ENCODE measurements at places on chromosomes 3 and 15.
A peak's percentile ranks its signal among the peaks of the same experiment; 100 is the strongest.

GRCh38 chr3:12983319-12983718, 89.9 kb downstream of the IQSEC1 start:
- no peak for DNase-seq

DNA sequence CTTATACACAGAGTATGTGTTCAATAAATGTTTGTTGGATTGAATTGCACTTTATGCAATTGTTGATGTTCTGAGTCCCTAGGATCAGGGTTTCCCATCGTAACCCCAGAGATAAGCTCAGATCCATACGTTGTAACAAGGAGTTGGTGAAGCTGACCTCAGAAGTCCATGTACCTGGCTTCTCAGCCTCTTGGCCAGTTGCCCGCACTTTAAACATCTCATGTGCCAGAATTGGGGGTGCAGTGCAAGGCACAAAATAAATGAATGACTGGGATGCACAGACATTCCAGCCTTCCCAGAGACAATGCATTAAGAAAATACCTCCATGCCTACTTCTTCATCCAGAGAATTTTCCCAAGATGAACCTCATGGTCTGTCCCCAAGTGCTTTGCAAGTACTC, 142.9 kb upstream of the IL12A start:
- DNase-seq, result no peak

- peak; percentile 90 for DNase-seq
Observed at GRCh38 chr3:189324538-189325138, 152.9 kb downstream of the TPRG1 start.

DNA sequence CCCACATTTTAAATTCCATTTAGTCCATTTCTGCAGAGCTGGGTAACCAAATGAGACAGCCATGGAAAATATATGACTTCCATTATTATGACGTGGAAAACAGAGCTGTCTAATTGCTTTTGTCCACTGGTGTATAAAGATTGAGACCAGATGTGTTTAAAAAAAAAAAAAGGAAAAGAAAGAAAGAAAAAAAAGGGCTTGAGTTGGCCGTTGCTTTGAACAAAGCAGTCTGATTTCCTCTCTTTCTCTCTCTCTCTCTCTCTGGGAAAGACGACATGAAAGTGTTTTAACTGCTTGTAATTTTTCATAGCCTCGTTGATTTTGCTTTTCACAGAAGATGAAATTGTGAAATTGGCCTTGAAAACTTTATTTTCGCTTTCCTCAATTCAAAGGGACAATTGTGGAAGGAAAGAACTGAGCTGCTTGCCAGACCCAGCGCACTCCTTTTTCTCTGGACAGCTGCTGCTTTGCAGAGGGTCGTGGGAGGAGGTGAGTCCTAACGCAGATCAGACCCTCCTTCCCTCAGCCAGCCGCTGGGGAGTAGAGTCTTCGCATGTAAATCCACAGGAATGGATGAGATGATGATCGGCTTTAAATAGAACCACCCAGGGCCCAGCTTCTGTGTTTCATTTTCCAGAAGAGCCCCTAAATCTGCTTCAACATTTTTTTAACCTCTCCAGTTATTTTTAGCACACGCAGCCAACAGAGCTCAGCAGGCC, 42.8 kb upstream of the UBE2E1 start:
- DNase-seq, result no peak

GRCh38 chr15:78087951-78088772, 4.2 kb upstream of the SH2D7 start:
- no peak for DNase-seq

DNA sequence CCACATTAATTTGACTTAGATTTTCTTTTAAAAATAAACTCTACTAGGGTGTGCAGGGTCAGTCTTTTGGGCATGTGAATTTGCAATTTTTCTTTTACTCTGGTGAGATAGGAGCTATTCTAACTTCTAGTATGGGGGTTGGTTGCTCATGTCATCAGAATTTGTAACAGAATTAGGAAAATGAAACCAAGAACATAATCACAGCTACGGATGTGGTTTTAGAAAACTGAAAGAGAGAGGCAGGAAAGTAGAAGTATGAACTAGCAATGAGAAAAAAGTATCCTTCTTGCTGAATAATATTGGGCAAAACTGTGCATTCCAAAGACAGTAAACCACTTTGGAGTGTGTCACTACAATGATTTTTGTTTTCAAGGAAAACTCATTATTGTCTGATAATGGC, 43.3 kb downstream of the ADPGK start:
- no peak for DNase-seq

DNA sequence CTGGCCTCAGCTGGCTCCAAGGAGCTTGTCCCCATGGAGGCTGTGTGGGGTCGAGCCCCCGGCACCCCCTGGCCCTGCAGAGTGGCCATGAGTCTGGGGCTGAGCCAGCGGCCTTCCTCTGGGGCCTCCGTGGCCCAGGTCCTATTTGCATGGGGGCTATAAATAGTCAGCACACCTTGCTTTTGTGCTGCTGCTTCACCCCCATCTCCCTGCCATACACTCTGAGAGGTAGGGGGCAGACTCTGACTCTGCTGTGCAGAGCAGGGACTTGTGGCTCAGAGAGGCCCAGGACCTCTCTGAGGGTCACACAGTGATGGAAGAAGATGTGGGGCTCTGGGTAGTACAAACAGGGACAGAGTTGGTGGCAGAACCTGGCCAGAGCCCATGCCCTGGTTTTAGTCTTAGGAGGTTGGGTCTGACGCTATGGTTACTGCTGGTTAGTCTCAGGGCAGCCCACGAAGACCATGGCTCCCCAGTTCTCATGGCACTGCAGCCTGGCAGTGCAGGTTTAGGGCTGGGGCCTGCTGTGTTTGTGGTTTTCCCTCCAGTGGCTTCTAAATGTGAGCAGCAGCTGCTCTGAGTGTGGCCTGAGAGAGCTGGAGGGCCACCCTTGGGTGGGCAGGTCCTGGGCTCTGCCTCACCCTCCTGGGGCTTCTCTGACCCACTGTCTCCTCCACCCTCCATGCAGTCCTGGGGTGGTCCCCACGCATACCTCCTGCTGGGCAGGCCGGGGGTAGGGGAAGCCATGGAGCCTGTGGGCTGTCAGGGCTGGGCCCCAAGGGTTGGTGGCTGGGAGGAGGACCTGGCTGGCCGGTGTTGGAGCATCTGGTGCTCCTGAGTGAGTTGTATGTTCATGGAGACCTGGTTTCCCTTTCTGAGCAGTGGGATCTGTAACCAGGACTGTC, 13.6 kb downstream of the PRKCD start:
- DNase-seq, result no peak

DNA sequence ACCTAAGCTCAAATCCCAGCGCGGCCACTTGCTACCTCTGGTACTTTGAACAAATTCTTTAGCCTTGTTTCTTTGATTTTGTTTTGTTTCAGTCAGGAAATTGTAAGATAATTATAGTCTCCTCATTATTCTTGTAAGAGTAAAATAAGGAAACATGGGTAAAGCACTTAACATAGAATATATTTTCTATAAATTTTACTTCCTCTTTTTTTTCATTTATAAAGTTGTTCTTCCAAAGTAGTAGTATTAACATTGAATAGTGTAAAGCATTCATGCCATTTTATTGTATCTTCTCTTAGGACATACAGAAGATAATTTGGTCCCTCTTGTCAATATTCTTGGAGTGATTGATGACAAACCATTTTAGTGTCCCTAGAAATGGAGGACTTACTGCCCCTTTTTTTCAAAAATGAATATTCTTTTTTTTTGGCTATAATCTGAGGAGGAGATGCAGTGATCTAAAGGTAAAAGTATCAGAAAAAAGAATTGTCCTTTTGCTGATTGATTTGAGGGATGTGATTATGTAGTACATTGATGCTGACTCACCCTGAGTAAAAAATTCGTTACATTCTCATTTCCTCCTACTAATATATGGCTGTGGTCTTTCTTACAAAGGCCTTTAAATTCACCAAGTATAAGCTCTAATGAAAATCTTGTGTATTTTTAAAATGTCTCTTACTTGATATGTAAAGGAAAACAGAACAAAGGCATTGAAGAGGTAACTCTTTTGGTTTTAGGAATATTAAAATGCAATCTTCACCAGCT, 51.0 kb downstream of the ALCAM start:
- no peak for DNase-seq

GRCh38 chr3:48429317-48429959, 448 bp downstream of the PLXNB1 start:
- peak; percentile 43 for DNase-seq

GRCh38 chr3:53845103-53845880, 927 bp downstream of the CHDH start:
- no peak for DNase-seq

GRCh38 chr15:90637693-90638092, 79.5 kb upstream of the BLM start:
- DNase-seq, result no peak

- DNase-seq, result no peak
Observed at GRCh38 chr3:42067326-42067725, 23.8 kb upstream of the TRAK1 start.

GRCh38 chr15:76982756-76983155, 12.2 kb upstream of the PSTPIP1 start:
- no peak for DNase-seq

DNA sequence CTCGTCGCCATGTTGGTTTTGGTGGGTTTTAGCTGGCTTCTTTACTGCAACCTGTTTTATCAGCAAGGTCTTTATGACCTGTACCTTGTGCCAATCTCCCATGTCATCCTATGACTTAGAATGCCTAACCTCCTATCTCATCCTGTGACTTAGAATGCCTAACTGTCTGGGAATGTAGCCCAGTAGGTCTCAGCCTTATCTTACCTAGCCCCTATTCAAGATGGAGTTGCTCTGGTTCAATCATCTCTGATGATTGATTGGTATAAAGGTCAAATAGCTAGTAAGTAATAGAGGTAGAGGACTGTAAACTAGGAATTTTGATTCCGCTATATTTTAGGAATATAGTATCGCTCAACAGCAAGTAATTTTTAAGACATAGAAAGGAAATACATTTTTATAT, 1.3 kb upstream of the ACKR2 start:
- no peak for DNase-seq

- DNase-seq, result no peak
Observed at GRCh38 chr15:77208241-77208640, 137.3 kb upstream of the TSPAN3 start.

GRCh38 chr15:29631076-29632070, 190.9 kb downstream of the TJP1 start:
- DNase-seq, result no peak

GRCh38 chr3:133138017-133138416, 99.8 kb downstream of the TMEM108 start:
- DNase-seq, result no peak

DNA sequence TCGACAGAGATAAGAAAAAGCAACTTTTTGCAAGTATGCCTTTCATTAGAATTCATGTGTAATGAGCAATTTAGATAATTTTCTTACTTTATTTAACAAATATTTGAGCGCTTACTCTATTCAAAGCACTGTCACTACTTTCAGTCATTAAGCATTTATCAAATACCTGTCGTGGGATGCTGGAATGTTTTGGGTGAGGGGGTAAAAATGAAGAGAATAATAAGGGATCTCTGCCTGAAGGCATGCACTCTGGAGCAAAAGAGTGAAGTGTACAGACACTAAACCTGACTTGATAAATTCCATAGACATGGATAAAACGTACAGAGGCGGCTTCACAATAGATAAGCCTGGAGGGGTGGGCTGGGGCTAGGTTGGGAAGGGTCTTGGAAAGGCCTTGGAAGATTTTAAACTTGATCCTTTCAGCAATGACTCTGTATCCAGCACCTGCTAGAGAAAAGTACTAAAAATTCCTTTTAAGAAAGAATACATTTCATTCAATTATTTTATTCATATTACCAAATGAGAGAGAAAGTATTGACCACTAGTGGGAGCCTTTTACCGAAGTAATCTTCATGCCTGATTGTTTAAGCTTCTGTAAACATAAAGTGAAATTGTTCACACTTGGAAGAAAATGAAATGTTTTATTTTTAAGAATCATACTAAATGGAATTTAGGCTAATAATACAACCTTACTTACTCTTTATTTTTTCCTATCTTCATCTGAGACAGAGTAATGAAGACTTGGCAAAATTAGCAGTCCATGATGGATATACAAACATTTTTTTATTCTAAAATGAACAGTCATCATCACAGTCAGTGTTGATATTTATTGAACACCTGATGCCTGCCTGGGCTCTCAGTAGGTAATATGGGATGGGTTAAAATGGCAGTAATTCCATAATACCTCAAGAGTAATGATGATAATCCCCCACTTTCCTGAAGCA, 113.2 kb downstream of the PPP2R3A start:
- DNase-seq, result no peak

GRCh38 chr3:155412904-155413303, 119.4 kb upstream of the STRIT1 start:
- no peak for DNase-seq

DNA sequence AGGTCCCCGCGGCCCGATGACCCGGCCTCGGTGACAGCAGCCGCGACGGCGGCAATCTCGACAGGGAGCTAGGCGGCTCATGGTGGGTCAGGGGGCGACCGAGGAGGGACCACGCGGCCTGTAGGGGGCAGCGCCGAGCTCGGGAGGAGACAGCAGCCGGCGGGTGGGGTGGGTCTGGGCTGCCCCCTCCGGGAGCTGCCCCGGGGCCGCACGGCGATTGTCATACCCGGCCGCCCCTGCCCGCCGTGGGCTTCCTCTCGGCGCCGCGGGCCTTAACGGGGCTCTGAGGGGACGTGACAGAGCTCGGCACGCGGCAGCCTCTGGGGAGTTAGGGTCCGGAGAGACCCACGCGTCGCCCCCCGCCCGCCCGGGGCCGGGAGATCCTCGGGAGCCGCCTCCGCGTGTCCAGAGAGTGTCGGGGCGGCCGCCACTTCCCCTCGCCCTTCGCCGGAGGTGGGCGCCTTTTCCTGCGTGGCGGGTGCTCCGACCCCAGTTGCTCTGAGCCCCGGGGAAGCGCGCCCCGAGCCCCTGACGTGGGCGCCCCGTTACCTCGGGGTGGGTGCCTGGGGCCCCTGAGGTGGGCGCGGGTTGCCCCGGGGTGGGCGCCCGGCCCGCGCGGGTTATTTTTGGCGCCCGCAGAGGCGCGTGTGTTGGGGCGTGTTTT, 539 bp upstream of the PLCL2 start:
- DNase-seq, result peak; percentile 77

GRCh38 chr3:24201301-24201700, 256.2 kb downstream of the NR1D2 start:
- DNase-seq, result no peak

GRCh38 chr3:180040966-180041365, 4.2 kb upstream of the PEX5L start:
- DNase-seq, result no peak

- no peak for DNase-seq
Observed at GRCh38 chr3:71104121-71104541, 479.4 kb downstream of the FOXP1 start.

GRCh38 chr3:147507638-147508286, 98.6 kb downstream of the ZIC1 start:
- DNase-seq, result no peak

DNA sequence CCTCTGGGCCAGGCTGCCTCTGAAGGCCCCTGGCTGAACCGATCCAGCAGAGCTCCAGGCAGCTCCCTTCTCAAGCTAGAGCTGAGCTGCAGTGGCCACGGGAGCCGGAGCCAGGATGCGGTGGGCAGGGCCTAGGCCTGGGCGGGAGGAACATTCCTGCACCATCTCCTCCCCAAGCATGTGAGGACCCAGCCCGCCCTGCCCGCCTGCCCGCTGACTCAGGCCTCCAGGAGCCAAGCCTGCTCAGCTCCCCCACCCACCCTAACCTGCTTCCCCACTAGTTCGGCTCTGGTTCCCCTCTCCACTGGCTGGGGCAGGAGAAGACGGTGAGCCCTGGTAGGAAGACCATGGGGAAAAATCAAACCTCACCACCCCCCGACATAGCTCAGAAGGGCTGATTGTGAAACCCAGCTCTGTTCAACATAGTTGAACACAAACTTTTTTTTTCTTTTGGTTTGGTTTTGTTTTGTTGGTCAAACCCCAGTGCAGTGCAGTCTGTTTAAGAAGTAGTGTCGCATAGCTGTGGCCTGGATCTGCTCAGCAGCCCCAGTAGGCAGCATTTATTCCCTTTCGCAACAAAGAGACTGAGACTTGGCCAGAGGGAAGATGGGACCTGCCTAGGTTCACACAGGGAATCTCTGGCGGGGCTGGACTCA, 13.5 kb downstream of the SNX33 start:
- no peak for DNase-seq

Measured in stimulated activated CD4-positive, alpha-beta T cell treated with anti-CD3 and anti-CD28 coated beads, Interleukin-1b, Interleukin-23, amount 100 ng/mL, for 48 hours (primary cell).